Fibroblast of pulmonary artery (primary cell): ENCODE measurements at places on chromosomes 6 and 20.

DNA sequence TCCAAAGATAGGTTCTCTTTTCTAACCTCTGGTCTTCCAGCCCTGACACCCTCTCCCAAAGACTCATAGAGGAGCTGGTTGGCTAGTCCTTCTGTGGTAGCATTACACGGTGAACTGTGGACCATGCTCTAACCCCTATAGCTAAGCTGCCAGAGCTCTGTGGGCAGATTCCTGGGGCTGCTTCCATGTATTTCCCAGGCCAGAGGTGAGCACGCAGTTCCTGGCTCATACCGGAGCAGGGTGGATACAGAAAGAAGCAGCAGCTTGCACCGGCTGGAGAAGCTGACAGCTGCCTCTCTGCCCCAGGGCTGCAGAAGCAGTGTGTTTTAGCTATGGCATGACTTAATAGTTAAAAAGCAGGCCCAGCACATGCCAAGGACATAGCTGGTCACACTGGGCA lies 84.1 kb upstream of the FOXP4 start:
- DNase-seq: no peak

- no peak for DNase-seq
Observed at GRCh38 chr6:89118931-89119330, 1.1 kb upstream of the SRSF12 start.

- DNase-seq: no peak
Observed at GRCh38 chr6:48933136-48933535, 529.9 kb downstream of the MMUT start.

DNA sequence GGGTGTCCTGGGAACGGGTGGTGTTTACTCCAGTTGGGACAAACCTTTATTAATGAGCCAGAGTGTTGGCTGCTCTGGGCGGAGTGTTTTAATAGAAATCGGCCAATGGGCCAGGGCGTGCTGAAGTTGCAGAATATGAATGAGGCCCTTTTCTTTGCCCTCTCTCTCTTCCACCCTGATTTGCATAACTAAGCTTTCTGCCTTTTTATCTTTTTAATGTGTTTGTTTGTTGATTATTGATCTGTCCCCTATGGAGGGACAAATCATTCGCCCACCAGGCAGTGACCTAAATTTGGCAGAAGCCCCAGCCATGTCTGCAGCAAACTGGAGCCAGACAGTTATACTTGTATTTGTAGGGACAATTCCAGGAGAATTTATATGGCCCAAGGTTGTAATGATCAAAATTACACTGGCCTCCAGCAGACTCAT lies 420.9 kb downstream of the PREX1 start:
- DNase-seq: no peak

DNA sequence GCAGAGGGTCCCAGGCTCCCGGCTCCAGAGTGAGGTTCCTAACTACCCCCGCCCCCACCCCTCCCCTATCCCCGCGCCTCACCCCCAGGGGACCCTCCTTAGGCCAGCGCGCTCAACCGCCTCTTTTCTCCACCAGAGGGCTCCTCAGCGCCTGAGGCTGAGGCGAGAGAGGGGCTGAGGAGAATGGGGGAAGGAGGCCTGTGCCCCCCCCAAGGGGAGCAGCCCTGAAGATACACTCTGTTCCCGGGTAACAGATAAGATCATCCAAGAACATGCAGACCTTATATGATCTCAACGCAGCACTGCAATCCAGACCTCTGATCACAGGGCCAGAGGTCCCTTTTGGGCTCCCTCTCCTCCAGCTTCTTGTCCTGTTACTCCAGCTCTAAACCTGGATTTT lies 43.3 kb upstream of the MRPS10 start:
- peak; percentile 27 for DNase-seq

DNA sequence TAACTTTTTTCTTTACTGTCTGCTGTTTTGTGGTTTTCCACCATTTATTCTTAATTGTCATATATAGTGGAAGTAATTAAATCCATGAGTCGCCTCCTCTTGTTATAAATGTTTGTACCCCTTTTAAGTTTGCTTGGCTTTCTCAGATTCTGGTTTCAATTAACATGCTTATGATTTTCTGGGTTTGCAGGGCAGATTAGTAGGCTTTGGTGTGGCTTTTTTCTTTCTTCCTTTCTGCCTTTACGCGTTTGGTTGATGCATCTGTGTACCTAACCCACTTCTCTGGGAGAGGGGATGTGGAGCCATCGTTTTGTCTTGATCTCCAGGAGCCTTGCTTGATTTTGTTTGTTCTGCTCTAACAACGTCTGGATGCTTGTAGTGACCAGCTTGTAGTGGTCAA lies 100.4 kb downstream of the JARID2 start:
- no peak for DNase-seq

GRCh38 chr20:63924241-63924640 lies 29.3 kb downstream of the DNAJC5 start:
- no peak for DNase-seq

DNA sequence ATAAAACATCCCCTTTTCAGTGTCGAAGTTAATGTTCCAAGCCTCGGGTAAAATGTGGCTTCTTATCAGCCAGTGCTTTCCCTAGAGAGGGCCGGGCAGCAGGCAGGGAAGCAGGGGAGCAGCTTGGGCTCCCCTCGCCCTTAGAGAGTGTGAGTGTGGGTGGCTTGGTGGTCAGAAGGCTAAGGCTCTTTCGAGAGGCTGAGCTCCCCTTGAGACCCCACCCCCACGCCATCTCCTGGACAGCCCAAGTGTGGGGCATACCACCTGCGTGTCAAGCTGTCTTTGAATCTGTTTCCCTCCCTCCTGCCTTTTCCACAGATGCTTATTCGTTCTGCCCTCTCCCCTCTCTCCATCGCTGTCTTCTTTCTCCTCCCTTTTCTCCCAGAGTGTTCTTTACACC lies 95.1 kb upstream of the FOXP4 start:
- DNase-seq: no peak

DNA sequence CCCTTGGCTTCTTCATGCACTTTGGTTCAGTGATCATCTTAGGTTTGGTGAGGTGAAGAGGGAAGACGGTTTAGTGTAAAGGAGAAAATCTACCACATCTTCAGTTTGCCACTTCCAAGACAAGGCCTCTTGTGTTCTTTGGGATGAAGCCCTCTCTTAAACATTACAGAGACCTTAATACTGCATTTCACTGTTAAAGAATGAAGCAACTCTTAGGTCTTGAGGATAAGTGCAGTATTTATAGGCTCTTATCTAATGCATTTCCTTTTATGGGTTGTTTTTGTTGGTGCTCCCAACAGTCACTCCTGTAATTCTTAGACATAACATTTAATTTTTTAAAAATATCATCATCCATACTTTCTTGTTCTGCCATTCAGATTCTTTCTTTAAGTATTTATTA lies 139.9 kb upstream of the LAMP5 start:
- peak; percentile 5 for DNase-seq

DNA sequence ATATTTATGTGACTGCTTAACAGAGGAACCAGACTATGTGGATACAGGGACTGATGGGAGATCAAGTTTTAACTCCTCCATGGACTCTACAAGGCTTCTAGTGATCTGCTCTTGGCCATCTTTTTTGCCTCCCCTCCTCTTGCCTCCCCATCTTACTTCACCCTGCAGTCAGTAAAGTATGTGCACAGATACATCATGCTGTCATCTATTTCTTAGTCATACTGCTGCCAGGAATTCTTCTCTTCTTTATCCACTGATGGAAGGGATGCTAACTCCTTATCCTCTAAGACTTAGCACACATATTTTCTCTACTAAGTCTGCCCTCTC lies 27.6 kb upstream of the FAM83C start:
- peak; percentile 55 for DNase-seq

DNA sequence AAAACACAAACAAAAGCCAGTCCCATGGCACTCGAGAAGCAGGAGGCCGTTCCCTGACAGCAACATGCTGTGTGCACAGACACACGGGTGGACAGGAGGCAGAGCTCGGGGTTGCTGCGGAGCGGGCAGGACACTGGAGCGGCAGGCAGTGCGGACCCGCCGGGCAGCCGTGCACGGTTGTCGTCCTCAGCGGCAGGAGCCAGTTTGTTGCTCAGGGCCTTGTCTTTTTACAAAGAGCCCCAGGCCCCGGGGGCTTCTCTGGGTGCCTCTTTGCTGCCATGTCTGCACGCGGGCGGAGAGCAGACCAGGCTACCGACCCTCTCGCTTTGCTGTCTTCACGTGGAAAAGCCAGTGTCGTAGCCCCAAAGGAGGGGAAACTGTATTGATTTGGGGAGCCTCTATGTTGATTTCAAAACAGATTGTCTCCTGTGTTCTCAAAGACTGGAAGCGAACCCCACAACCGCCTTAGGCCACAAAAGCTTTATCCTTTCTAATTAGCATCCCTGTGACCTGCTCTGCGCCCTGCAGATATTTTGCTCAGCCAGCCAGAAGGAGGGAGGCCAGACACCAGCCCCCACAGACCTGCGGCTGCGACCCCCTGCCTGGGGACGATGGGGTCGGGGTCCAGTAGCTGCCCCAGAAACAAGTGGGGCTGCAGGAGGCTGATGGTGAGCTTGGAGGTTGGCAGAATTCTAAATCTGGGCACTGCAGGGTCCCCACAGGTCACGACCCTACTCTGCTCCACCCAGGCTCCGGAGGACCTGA lies 50.2 kb downstream of the ERMARD start:
- DNase-seq: no peak

GRCh38 chr20:2131366-2131765 lies 29.7 kb downstream of the STK35 start:
- DNase-seq: peak; percentile 56

DNA sequence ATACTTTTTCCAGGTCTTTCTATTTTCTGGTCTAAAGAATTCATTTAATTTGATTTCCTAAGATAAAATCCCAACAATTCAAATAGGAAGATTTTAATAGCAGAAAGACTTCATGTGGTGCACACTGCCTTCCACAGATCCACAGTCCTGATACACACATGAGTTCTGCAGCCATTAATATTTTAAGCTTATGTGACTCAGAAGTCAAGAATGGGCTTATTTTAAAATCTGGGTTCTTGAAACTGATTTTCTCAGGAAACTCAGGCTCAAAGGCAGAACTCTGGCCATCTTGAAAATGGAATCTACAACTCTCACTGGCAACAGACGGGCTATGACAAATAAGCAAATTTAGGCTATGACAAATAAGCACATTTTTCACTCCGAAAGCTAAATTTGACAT lies 88.2 kb downstream of the COL12A1 start:
- DNase-seq: peak; percentile 7

GRCh38 chr6:75278474-75279077 lies 6.0 kb downstream of the TMEM30A start:
- no peak for DNase-seq

DNA sequence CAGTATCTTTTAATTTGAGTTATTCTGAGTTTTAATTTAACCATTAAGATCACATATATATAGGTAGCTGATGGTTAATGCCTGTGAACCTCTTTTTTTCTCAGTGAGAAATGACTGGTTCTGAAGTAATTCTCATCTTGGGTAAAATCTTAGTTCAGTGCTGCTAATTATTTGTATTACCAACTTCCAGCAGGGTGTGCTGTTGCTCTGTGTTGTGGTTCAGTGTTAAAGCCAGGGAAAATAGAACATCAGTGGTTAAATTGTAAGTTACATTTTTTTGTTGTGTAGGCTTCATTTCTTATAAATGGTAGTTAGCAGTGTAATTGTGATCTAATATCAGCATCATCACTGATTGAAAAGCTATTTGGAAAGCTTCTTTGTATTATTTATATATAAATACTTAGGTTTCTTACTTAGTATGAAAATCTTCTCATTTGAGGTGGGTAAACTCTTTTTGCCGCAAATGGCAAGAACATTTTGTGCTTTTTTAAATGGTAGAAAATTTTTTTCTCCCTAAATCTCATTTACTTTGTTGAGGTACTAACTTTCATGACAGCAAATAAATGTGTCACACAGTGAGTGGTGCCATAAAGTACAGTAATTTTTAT lies 43.7 kb downstream of the CDC5L start:
- peak; percentile 83 for DNase-seq

DNA sequence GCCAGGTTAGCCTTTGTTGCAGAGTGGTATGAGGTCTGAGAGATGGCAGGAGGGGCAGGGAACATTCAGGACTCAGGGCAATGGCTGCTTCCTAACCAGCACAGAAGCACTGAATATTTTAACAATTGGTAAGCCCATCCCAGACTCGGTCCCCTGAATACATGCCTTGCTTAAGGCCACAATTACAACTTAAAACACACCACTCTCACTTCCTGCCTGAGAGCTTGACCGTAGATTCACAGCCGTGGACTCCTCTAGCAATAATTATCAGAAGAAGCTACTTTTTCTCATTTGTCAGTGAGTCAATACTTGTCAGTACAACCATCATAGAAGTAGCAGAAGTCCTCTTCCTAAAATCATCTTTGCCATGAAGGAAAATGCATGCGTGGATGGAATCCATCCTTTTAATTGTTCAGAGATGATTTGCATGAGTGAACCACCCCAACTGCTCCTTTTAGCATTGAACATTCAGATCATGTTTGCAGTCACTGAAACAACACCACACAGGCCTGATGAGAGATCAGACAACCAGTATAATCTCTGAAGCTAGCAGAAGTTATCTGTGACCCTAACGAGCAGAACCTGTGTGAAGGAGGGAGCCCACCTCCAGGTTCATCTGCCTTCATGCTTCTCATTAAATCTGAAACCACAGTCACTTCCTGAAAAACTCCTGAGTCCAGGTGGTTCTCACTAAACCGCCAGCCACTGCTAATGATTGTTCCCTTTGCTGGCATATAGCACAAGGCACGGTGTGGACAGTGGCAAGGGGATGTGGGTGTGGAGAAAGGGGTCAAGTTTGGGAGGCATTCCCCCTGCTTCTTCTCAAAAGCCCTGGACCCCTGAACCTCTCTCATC lies 333.9 kb upstream of the CNR1 start:
- no peak for DNase-seq

DNA sequence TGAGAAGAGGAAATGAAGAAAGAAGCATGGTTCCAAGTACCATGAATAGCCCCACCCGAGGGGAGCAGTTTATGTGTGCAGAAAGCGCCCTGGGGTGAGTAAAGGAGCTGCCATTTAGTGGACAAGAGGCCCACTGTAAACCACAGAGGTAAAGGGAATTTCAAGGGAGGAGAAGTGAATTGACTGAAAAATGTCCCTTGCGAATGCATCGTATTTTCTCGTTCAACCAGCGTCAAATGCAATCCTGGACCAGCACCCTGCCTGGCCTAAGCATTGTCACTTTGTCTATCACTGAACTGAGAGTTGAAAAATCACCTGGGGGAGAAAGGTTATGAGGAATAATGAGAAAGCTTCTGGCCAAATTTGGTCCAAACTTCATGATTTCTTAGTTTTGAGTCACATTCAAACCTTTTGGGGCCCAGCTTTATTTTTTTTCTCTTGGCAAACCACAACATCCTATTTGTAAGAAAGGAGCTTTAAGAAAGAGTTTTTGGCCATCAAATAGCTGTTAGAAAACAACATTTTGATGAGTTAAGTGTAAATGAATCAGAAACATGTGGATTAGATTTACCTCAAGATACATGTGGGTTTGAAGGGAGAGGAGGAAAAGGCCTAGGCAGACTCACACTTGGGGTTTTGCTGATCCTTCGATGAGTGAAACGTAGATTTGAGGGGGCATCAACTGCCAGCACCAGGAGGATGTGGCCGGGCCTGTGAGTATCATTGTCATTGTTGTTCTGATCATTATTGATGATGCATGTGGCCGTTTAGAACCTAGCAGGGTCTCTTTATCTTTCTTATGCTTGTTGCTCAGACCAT lies 214.0 kb downstream of the CLIC5 start:
- no peak for DNase-seq

- DNase-seq: no peak
Observed at GRCh38 chr6:81682235-81682795, 70.2 kb downstream of the TENT5A start.
